GM23248 (cell line): ENCODE measurements at places on chromosomes 11 and 22.

GRCh38 chr11:41308286-41308685 lies 151.2 kb downstream of the LRRC4C start:
- no peaks in the 10 kb centered on the region for H3K36me3 ChIP-seq
- H3K4me3 ChIP-seq, result no peak overlapping the region
- DNase-seq, result no peak
- H3K27ac ChIP-seq, result no peak overlapping the region
- H3K4me1 ChIP-seq, result no peaks in the 10 kb centered on the region

DNA sequence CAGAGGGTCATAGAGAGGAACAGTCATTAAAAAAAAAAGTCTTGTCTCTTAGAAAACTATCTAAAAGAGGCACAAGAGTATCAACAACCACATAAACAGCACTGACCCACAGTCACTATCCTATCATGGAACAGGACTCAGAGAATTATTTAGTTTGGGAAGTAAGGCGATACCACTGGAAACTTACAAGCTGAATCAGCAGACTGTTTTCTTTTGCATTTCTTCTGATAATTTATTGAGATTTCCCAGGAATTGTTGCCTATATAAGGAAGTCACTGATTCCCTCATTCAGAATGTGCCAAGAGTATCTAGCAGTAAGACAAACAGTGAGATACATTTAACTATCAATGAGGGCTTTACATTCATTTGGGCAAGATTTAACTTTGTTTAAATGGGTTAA lies 304.1 kb downstream of the GUCY1A2 start:
- no peak overlapping the region for H3K4me3 ChIP-seq
- H3K27me3 ChIP-seq, result peaks cover 10% of the 10 kb centered on the region; the same call in 1 of the 2 replicates
- no peaks in the 10 kb centered on the region for H3K36me3 ChIP-seq
- no peaks in the 10 kb centered on the region for H3K4me1 ChIP-seq
- no peak overlapping the region for H3K27ac ChIP-seq

DNA sequence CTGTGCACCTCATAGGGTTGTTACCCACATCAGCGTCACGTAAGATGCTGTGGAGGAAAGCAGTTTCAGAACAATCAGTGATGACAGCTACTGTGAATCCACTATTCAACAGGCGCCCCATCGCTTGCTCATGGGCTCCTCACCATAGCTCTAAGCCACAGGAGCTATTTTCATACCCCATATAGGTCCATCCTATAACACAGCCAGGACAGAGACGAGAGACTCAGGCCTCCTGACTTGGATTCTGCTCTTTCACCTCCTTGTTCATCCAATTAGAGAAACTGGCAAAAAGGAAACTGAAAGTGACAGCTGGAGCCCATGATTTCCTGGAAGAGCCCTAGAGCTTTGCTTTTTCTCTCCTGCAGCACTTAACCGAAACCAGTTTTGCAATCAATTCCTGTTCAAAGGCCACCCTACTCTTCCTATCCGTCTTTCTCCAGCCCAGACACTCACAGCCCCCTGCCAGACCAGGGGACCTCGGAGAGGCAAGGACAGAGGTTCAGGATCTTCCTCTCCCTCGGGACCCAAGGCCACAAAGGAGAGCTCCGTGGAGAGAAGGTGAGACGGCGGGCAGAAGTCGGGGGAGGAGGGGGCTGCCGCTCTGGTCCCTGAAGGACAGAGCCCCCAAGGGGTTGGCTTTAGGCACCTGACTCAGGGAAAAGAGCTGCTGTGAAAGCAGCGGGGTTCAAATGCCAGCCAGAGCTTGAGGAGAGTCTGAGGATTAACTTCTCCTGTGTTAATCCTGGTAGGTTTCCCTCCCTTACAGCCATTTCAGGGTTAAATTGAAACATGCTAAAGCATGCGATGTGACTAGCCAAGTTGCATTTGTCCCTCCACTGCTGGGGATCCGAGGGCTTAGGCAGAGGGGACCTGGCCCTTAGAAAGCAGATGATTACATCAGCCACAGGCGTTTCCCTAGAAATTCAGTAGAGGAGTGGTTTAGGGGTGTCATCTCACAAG lies at the start of gene APOL6:
Gene APOL6 (plus strand): TSS at position 381 of the 960 bp plus-strand sequence. CDS start 7,980 bp downstream, outside the sequence.
- H3K4me1 ChIP-seq, result peaks cover 14% of the 10 kb centered on the region
- H3K4me3 ChIP-seq, result peak within 1 kb of the TSS; percentile 96
- H3K27ac ChIP-seq, result peak within 1 kb of the TSS; percentile 94
- no peaks in the 10 kb centered on the region for H3K36me3 ChIP-seq

DNA sequence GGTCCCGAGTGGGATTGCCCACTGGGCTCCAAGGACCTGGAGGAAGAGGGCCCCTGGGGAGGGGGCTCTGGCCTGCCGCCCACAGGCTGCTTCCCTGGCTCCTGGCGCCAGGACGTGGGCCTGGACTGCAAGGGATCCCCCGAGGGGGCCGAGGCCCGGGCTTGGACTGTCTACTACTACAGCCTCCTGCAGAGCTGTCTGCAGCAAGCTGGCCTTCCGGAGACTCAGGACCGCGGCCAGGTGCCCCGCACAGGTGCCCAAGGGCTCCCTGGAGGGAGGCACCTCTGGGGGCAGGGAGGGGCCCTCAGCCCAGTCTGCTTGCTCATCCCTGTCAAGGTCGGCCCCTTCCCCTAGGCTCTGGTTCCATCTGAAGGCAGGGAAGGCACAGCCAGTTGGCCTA lies 1.9 kb downstream of the CARNS1 start:
- H3K27ac ChIP-seq, result no peak overlapping the region
- H3K4me1 ChIP-seq, result no peaks in the 10 kb centered on the region
- no peak overlapping the region for H3K4me3 ChIP-seq
- H3K36me3 ChIP-seq, result no peaks in the 10 kb centered on the region

DNA sequence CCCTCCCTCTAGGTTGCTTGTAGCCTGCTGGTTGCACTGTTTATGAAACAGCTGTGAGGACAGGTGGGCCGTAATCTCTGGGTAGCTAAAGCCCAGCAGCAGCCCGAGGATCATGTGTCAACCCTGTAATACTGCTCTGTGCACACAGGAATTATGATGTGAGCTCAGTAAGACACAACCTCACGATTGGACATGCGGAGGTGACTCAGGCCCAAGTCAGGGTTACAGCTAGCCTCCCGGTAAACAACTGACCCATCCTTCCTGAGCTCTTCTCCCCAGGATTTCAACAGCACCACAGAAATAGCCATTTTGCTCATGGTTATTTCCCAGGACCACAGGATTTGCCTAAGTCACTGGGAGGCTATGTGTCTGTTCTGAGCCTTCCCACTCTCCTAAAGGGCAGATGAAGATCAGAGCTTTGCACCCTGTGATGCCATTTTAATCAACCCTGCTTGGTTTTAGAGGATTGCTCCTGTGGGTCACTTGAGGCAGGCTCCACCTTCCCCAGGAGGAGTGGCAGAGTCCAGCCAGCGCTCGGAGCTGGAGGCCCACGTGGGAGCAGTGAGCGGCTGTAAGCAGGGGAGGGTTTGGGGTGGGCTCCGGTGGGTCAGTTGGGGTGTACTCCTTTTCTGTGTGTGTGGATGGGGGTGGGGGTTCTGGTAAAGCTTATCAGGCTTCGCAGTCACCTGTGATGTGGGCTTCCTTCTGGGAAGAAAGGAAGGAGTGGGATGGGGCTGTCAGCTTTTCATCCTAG lies at the start of gene AMPD3:
Gene AMPD3 (plus strand): TSS at position 387 of the 754 bp plus-strand sequence. CDS start 6,256 bp downstream, outside the sequence.
- peaks cover 19% of the 10 kb centered on the region for H3K4me1 ChIP-seq
- peak; percentile 97 for DNase-seq
- peak within 1 kb of the TSS; percentile 40 for H3K4me3 ChIP-seq

DNA sequence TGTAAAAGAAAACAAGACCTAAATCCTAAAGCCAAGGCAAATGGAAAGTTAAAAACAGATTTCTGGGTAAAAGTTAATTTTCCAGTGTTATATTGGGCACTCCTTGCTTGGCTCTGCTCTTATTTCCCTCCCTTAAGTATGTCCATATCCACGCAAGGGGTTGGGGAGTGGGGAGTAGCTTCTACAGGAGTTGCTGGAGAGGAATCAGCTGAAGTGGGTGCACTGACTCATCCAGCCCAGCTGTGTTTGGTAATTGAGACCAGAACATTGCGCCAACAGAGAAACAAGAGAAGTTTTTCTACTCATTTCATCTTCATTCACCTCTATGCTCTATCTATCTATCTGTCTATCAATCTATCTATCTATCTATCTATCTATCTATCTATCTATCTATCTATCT lies 298.4 kb upstream of the PDGFD start:
- DNase-seq, result peak; percentile 22
- no peak overlapping the region for H3K4me3 ChIP-seq
- no peaks in the 10 kb centered on the region for H3K36me3 ChIP-seq

GRCh38 chr11:19646921-19647320 lies 65.7 kb upstream of the NAV2 start:
- no peak overlapping the region for H3K27ac ChIP-seq
- DNase-seq, result peak; percentile 92
- H3K4me3 ChIP-seq, result no peak overlapping the region
- no peaks in the 10 kb centered on the region for H3K27me3 ChIP-seq

- no peaks in the 10 kb centered on the region for H3K27me3 ChIP-seq
- peaks cover 13% of the 10 kb centered on the region for H3K4me1 ChIP-seq
- H3K4me3 ChIP-seq, result no peak overlapping the region
- no peak overlapping the region for H3K27ac ChIP-seq
- DNase-seq, result no peak
Measured at GRCh38 chr11:16186680-16187079, 169.7 kb downstream of the SOX6 start.

- H3K27ac ChIP-seq, result no peak overlapping the region
- no peaks in the 10 kb centered on the region for H3K36me3 ChIP-seq
- H3K4me1 ChIP-seq, result peaks cover 10% of the 10 kb centered on the region
- no peak for DNase-seq
Measured at GRCh38 chr11:60910281-60910687, 3.7 kb upstream of the TMEM109 start.

- peak; percentile 64 for DNase-seq
- no peaks in the 10 kb centered on the region for H3K36me3 ChIP-seq
- H3K4me1 ChIP-seq, result peaks cover 10% of the 10 kb centered on the region
- H3K27ac ChIP-seq, result 0 out of 2 replicates have a peak overlapping the region, but pooled peaks have one; percentile 9
- no peaks in the 10 kb centered on the region for H3K27me3 ChIP-seq
- no peak overlapping the region for H3K4me3 ChIP-seq
Measured at GRCh38 chr11:12029738-12030363, 21.4 kb upstream of the DKK3 start.

DNA sequence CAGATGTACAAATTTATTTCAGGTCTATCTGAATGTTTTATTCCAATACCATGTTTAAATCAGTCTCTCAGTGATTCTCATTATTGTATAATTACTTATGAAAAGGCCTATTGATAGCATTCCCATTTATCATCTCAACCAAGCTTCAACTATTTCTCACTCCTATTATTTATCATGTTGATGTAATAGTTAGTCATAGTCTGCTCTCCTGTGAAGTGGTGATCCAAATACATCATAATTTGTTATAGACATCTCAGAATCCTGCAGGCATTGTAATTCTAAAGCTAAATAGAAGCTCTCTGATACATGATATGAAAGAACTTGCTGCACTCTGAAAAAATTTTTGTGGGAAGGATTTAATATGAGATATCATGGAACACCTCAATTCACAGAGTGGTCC lies 21.8 kb upstream of the OR8G1 start:
- no peaks in the 10 kb centered on the region for H3K27me3 ChIP-seq
- H3K27ac ChIP-seq, result no peak overlapping the region
- DNase-seq, result no peak
- H3K36me3 ChIP-seq, result no peaks in the 10 kb centered on the region

DNA sequence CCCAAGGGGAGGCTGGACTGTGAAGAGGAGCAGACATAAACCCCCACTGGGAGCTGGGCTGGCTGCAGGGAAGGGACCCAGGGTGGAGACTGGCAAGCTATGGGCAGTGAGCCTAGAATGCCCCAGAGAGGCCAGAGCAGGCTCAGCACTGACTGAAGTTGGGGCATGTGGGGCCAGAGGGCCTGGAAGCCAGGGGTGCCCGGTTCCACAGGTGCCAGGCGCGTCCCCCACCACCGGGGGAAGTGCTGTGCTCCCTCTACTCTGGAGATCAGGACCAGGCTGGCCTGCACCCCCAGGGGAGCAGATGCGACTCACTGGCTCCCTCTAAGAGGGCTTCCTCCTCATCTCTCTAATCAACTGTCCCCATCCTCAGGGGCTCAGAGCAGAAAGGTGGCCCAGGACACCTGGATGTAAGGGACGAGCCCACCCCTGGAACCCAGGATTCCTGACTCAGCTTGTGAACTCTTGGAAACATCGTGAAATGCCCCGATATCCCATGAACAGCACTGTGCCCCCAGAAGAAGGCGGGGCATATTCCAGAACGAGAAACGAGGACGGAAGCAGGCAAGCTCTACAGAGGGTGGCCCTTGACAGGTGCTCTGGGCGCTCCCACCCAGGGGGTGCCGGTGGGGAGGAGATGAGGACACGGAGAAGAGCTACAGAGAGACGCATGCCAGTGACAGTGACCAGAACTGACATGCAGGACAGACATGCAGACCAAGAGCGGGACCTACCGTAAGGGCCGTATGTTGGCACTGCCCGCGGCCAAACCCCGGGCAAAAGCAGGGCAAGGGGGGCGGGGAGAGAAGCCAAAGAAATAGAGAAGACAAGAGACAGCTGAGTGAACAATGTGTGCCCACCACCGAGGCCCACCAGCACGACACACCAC lies 20.4 kb downstream of the MAFF start:
- no peak overlapping the region for H3K27ac ChIP-seq
- peaks cover 31% of the 10 kb centered on the region for H3K4me1 ChIP-seq
- DNase-seq, result no peak
- H3K4me3 ChIP-seq, result no peak overlapping the region
- no peaks in the 10 kb centered on the region for H3K27me3 ChIP-seq
- H3K36me3 ChIP-seq, result peaks cover 12% of the 10 kb centered on the region; the same call in 1 of the 2 replicates

- H3K4me1 ChIP-seq, result peaks cover 18% of the 10 kb centered on the region
- no peaks in the 10 kb centered on the region for H3K27me3 ChIP-seq
- no peaks in the 10 kb centered on the region for H3K36me3 ChIP-seq
- peak overlapping the region; percentile 76 for H3K4me3 ChIP-seq
- H3K27ac ChIP-seq, result no peak overlapping the region
Measured at GRCh38 chr11:68843052-68843561, 1.4 kb upstream of the CPT1A start.
